Esophagus squamous epithelium (tissue), 5 donors: ENCODE measurements at places on chromosomes 13 and 19.

GRCh38 chr19:44749994-44750393, 1.5 kb downstream of the BCL3 start:
- no peak for DNase-seq

DNA sequence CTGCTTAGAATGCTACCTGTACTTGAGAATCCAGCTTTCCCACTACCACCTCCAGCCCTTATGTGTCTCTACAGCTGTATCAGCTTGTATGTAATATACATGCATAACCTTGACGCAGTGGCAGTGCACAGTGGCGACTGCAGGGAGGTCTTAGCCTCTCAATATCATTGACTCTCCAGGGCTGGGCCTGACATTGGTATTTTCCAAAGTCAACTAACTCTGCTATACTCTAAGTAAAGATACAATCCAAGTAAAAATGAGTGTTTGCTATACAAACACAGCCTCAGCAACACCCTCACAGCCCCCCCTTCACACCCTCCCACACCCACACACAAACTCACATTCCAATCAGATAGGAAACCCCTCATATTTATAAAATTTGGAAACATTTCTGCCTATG, 6.7 kb upstream of the UBL3 start:
- no peak for DNase-seq

DNA sequence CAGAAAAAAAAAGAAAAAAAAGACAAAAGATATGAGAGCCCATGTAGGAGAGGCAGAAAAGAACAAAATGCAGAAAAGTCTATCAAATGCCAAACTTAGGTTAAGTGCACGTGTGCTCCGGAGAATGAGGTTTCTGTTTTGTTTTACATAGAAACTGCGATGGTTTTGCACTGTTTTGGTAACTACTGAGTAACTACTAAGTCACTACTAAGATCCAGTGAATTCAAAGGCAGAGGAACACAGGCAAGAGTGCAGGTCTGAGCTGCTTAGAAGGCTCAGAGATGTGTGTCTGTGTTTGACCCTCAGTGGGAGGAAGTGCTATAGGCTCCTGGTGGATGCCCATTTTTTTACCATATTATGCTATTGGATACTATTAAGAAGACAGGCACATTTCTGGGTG, 299.3 kb downstream of the NDFIP2 start:
- DNase-seq: no peak

DNA sequence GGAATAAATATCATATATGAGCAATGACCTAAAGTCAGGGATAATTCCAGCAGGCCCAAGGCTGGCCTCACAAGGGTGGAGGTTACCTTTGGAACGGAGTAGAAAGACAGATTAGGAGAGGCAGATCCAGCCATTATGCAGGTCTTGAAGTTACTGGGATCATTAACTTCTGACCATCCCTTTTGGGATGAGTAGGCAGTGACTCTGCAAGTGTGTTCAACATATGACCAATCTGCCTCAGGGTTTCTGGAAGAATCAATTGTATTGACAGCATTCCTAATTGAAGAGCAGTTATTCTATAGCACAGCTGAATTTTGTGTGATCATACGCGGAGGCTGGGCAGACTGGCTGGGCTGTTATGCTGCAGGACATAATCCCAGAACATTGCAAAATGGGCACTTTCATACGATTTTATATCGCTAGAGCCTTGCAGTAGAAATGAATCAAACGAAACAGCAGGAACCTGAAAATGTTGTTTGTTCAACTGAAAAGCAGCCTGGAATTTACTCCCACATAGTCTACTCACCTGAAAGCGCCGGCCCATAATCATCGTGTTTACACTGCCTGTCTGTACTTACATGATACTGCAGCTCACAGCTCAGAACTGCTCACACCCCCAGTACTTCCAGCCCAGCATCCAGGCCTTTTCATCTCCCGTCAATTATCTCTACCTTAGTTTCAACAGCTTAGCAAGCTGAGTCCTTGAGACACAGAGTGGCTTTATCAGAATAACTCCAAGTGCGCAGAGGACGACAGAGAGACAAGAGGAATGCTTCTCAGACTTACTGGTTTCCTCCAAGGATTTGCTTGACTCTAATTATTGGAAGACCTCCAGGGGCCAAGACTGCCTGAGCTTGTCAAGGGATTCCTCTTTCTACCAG, 556.1 kb downstream of the EFNB2 start:
- no peak for DNase-seq

- DNase-seq: no peak
Measured at GRCh38 chr19:2986951-2987524, 9.7 kb downstream of the TLE6 start.
